ENCODE measurements at places on chromosomes 7 and 10.

DNA sequence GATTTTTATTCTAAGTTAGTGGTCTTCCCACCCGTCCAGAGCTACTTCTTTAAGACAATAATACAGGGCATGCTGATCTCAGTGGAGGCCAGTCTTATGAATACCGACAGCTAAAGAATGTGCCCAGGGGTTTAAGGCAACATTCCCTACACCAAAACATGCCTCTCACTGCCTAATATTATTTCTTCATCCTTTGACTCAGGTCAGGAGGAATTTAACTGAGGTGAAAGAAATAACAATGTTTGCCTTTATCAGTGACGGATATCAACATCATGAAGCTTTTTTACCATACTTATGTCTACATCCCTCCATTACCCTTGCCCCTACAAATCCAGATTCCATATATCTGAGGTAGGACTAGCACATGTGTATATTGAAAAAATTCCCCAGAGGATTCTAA is 33.3 kb upstream of the TES start:
- no peak for DNase-seq

DNA sequence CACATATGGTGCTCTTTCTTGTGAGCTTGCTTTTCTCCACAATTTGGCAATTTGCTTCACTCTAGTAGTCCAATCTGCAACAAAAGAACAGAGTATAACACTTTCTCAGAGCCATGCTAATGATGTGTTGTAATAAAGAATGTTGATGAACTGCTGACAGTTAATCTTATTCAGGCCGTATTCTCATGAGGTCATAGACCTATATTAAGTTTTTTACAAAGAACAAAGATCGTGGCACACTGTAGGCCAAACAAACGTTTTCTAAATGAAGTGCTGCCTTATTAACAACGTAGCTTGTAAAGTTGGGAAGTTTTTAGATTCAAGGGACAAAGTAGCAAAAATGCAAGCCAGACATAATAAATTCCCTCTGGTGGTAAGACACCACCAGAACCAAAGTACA is 160.1 kb downstream of the GALNT11 start:
- no peak for DNase-seq

- no peak for DNase-seq
Measured at GRCh38 chr10:117638200-117638599, 95.7 kb downstream of the EMX2 start.

DNA sequence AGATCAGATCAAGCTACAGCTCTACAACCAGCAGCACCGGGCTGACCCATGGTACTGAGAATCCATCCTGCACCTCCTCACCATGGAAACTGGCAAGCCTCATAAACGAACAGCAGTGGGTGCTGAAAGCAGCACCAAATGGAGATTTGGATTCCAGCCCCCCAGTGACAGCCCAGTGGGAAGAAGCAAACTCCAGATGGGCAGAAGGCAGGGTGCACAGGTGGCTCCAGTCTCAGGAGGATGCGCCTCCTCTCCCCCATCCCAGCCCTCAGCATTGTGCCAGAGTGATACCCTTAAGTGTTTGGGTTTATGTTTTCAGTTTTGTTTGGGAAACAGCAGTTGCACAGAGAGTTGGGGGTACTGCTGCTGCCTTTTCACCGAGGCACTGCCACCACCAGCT is 20.6 kb upstream of the SMO start:
- peak; percentile 40 for DNase-seq

DNA sequence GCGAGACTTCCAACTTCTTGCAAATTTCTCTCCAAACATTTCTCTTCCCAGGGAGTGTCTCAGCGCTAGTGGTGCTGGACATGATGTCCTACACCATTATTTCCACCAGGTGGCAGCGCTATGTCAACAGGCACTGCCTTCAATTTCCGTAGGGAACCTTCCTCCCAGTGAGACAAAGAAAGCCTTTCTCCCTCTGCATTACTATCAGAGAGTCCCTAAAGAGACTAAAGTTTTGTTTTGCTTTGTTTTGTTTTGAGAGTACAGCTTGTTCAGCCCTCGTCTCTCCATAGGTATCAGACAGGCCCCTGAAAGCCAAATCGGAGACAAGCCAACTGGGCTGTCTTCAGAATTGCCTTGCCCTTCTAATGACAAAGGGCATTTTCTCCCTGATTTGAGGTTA is 44.2 kb upstream of the GGCT start:
- no peak for DNase-seq

DNA sequence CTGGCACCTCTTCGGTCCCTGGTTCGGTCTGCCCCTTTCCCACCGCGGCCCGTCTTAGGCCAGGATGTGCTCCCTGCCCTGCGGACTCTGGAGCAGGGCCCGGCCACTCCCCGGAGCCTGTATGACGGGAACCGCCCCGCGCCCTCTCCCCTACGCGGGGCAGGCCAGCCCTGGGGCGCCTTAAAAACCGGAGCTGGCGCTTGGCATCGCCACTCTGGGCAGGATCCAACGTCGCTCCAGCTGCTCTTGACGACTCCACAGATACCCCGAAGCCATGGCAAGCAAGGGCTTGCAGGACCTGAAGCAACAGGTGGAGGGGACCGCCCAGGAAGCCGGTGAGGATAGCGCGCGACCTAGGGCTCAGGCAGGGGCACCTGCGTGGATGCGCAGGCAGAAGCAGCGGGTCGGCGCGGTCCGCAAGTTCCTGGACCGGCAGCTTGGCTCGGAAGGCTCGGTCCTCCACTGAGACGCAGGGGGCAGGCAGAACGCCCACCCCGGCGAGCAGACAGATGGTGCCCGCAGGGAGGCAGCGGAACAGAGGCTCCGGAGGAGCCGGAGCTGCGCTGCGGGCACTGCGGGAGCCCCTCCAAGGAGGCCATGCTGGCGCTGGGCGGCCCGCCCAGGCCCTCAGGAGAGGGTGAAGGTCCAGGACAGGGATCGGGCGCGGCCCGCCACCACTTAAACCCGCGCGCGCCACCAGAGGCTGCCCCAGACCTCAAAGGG is at the start of gene ADIRF:
Gene ADIRF, plus strand, starts transcription at position 212 of the 723 bp plus-strand sequence. Its CDS starts 63 bp downstream, at position 275.
- DNase-seq, result no peak

DNA sequence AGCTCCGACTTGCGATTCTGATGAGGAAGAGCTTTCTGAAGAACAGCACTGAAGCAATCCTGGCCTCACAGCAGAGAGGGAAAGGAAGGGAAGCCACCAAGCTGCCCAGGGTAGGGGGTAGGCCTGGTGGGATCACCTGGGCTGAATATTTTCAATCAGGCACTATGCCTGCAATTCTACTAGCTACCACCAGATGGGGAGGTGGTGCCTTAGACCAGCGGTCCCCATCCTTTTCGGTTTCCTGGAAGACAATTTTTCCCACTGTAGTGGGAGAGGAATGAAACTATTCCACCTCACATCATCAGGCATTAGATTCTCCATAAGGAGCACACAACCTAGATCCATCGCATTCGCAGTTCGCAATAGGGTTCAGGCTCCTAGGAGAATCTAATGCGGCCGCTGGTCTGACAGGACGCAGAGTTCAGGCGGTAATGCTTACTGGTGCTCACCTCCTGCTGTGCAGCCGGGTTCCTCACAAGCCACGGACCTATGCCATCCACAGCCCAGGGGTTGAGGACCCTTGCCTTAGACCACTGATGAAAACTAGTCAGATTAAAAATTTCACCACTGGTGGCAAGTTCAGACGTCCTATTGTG is 2.7 kb downstream of the LRRC20 start:
- DNase-seq, result no peak

DNA sequence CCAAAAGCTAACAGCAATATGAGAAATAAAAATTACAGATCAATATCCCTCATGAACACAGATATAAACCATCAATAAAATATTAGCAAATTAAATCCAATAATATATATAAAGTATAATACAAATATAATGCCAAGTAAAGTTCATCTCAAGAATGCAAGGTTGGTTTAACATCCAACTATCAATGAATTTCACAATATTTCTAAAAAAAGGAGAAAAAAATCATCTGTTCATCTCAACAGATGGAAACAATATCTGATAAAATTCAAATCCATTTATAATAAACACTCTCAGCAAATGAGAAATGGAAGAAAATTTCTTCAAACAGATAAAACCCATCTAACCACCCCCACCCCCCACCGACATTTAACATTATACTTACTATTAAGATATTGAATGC is 86.9 kb downstream of the SIRT1 start:
- DNase-seq, result no peak

Data from NCI-H524 treated with DMSO at 0.1 percent for 48 hours (cell line).